ENCODE measurements at places on chromosomes 5 and 9. TPM values are rescaled to one million over a fixed set of nuclear protein-coding genes. Genes with fewer than 3 reads are reported as not detected.

FBXL7 gene
- not detected for total RNA-seq

DNA sequence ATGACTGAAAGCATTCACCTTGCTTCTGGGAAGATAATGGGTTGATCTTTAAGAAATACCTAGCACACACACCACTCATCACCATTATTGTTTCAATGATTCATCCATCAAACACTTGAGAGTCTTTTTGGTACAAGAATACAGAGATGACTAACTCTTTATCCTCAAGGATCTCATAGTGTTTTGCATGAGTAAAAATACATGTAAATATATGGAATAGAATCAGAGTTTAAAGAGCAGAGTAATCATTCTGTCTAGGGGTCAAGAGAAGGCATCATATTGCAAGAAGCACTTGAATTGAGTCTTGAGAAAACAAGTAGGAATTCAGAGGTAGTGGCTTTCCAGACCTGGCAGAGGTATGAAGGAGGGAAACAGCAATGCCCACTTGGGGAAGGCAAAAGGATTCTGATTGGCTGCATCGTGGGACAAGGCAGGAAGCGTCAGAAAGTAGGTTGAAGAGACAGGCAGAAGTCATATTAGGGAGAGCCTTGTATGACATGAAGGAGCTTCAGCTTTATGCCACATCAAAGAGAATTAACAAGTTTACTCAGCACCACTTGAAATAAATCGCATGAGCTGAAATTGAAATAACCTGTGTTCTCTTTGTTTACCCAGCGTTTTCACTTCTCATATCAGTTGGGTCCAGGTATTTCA, 542.5 kb downstream of the TLE1 start:
- no peak for DNase-seq

- no peak for DNase-seq
These were observed 28.1 kb downstream of the SLC22A4 start for GRCh38 chr5:132322266-132322665.

ANXA2R gene
- 33.0 TPM for total RNA-seq

GRCh38 chr5:87944553-87945285, 323.9 kb downstream of the TMEM161B start:
- no peak for DNase-seq

- no peak for DNase-seq
These were observed 1841.9 kb downstream of the EFNA5 start for GRCh38 chr5:105828821-105829220.

- DNase-seq: no peak
These were observed 12.4 kb downstream of the DNAJB5 start for GRCh38 chr9:35001803-35002502.

GRCh38 chr9:90061187-90061586, 456.4 kb downstream of the GADD45G start:
- no peak for DNase-seq

DNA sequence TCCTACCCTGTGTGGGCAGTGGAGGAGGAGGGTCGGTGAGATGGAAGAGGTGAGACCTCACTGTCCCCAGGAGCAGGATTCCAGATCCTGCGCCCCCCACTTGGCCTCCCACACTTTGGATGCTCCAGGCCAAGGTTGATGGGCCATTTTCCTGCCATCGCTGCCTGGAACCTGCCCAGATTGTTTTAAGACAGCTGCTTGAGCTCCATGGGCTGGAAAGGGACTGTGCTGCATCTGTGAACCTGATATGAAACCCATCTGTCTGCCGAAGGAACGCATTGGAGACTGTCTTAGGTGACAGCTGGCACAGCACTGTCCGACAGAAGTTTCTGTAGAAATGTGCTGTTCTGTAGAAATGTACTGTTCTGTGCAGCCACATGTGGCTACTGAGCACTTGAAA, 72.7 kb upstream of the SLC25A48 start:
- DNase-seq: no peak

LOX gene
- total RNA-seq: 0.65 TPM
